HS-27A (cell line): ENCODE measurements at places on chromosomes 3 and 15.

DNA sequence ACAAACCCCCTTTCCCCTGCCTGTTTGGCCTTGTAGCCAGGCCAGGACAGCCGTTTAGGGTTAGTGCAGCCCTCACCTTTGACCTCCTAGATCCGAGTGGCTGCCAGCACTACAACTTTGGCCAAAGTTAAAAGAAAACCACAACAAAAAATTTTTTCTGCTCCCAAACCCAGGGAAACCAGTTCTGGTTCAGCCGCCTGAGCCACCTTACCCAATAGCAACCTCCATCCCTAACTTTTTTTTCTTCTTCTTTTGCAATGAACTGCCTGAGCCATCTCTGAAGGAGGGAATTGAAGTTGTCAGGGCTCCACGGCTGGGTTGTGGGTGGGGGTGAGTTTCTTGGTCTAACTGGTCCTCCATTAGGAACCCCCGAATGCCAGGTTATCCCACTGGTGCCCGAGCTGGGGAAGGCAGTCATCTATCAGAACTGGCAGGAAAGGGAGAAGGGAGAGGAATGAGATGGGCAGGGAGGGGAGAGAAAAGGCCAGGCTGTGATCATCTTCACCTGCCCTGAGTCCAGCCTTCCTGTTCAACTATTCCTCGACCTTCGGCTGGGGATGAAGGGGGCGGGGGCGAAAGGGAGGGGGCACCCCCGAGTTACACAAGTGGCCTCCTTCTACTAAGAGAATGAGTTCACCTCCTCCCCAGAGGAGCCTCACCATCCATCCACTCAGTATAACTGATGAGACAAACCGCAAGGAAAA lies 6.2 kb upstream of the NR2F2 start:
- DNase-seq, result no peak

DNA sequence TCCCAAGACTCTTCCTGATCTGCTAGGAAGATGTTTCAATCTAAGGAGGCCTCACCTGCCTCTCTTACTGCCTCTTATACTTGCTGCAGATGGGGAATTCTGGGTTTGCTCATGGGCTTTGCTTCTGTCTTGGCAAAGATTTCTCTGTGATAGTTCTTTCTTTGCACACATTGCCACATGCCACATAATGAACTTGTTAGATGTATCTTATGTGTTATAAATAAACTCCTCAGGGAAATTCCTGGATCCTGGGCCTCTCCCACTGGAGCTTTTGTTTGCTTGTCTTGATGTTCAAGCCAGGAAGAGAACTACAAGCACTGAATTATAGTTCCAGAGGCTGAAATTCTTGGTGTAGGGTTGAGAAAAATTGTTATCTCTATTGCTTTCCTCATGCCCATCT lies 12.2 kb downstream of the RTP1 start:
- no peak for DNase-seq

DNA sequence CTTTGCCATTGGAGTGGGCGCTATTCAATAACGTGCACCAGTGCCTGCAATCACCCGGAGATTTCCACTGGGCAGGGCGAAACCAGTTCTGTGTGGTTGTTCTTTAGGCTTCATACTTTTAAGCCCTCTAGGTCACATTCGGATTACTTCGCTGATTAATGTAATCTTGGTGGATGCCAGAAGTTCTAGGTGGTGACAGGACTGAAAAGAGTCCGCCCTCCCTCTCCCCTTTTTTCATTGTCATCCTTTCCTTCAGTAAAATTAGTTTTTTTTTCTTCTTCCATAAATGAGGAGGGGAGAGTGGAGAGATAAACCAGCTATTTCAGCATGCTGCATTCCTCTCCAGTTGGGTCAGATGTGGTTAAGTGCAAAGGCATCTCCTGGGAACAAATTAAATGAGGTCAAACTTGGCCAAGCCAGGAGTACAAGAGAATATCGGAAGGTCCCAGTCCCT lies 2.3 kb upstream of the SLC2A2 start:
- peak; percentile 87 for DNase-seq

DNA sequence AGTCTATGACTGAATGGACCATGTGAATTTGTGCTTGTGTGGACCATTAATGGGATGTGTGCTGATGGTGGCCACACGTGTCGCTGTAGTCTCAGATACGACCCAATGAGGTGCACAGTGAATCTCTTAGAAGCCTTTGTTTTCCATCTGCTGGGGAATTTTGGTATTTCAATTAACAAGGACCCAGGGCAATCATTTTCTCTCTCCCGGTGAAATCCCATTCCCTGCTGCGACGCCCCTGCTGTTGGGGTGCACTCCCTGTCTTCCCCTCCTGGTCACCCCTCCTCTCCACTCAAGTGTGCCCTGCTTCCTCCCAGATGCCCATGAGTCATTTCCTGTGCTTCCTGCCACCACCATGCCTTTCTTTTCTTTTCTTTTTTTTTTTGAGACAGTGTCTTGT lies 32.7 kb downstream of the EBLN2 start:
- DNase-seq, result no peak

DNA sequence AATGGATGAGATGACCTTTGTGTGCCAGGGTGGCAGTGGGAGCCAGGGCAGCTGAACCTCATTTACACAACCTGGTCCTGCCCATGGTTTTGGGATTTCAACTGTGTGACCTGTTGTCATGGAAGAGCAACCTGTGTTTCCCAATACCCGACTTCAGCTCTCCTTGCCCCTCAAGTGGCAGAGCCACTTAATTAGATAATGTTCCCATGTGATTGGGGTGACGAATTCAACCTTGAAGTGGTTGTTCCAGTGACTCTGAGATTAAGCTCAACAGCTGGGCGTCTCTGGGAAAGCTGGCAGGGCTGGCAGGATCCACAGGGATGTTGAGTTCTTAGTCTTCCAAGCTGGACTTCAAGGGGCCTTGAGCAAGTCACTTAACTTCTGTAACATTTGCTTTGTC lies 71.0 kb downstream of the THSD4 start:
- DNase-seq, result no peak

GRCh38 chr15:45921376-45921775 lies 286.5 kb downstream of the SQOR start:
- DNase-seq, result no peak

DNA sequence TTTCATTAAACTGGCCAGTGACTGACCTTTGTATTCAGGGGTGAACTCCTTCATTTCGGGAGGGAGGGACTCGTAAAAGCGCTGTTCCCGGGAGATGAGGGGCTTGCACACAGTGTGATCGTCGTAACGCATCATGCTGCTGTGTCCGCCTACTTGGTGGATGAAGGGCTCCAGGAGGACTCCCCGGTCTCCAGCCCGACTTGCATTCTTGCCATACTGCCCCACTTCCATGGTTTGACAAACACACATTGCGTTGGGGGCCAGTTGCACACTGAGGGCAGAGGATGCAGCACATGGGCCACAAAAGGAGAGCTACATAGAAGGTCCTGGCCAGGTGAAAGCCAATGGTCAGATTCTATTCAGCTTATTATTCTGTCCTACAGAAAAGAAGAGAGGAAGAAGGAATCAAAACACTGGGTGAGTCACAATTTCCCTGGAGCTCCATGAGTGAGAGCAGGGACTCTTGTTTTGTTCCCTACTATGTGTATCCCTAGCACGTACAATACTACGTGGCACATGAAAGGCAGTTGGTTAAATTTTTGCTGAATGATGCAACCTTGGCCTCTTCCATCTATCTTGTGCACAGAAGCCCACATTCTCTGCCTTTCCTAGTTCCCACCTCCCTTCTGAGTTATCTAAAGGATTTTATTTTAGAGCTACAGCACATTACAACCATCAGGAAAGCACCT lies 24.2 kb upstream of the GMPPB start:
- no peak for DNase-seq

DNA sequence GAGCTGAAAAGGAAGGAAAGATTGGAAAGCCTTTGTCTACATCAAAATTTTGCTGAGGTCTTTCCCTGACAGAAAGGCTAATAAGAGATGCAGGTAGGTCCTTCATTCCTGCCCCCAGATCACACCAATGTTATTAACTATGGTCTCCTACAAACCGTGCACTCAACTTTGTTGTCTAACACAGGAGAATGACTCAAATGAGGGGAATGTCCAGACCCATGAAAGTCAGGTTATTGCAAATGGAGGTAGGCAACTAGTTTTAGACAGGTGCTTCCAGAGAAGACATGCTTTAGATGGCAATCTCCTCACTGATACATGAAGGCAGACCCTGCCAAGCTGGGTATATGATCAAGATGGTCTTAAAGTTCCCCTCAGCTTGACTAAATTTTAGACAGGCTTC lies 51.0 kb downstream of the NFKBIZ start:
- DNase-seq, result no peak

DNA sequence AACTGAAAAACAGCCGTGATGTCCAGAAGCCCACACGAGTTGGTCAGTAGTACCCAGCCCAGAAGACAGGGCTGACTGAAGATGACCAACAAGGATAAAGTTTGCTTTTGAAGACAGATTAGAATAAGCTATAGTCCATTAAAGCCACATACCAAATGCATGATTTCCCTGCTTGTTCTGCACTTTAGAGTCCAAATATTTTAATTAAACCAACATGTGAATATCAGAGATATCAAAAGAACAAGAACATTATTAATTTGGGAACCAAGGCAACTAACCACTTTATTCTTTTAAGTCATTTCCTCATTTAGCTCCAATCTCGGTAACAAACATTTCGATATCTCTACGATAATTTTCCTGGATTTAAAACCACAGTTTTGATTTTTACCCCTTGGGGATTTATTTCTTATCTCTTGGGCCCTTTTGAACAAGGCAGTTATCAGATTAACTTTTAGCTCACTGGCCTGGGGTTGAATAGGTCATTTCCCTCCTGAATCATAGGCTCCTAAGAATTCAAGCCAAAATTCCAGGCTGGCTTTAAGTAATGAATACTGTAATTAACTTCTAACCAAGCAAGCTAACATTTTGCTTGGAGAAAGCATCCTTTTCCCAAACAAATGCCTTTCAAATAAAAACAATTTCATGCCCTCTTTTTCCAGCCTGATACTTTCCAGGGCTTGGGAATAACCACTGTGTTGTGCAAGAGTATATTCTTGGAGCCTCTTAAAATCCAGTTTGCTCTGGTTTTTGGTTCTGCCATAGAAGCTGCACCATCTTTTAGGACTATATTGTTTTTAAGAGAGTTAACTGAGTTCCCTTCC lies 102.9 kb upstream of the NR2E3 start:
- DNase-seq, result no peak

- no peak for DNase-seq
Observed at GRCh38 chr15:48855501-48856440, 22.2 kb upstream of the EID1 start.

GRCh38 chr3:50606596-50606995 lies 5.0 kb downstream of the CISH start:
- DNase-seq, result no peak

DNA sequence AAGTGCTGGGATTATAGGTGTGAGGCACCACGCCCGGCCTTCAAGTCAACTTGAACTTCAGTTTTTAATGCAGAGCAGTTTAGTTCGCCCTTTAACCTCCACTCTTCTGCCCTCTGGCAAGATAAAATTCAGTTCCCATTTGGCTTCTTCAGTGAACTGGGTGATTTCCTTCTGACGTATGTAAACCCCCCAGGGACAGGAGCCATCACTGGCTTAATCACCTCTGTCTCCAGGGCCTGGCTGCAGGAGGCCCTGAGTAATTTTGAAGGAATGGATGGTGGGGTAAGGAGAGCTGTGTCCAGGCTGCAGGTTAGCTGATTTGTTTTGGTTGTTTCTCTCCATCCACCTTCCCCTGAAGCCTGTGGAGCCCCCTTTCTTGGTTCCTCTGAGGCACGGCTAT lies 11.9 kb downstream of the MCM2 start:
- no peak for DNase-seq

- no peak for DNase-seq
Observed at GRCh38 chr3:139523718-139524117, 15.8 kb downstream of the RBP1 start.

DNA sequence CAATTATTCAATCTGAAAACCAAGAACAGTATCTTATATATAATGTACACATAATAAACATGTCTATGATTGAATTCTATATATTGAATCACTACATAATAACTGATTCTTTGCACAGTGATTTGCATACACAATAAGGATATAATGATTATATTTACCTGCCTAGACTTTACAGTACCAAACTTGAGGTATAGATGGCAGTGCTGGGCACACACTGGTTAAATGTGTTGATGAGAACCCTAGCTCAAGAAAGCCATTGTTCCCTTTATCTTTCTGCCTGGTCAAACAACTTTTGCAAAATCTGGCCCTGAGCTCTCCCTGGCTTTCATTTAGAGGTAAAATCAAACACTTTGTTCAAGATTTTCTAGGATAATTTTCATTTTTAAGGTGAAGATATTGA lies 697.7 kb downstream of the TUSC7 start:
- no peak for DNase-seq

DNA sequence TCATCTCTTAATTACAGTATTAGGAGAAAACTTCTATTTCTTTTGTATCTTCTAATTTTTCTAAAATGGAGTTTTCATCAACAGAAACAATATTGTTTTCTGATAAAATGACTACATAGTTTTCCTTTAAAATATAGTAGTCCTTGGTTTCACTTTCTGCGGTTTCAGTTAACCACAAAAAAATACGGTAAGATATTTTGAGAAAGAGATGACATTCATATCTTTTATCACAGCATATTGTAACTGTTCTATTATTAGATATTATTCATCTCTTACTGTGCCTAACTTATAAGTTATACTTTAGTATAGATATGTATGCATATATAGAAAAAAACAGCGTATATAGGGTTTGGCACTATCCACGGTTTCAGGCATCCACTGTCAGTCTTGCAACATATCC lies 2.3 kb downstream of the B4GALT4 start:
- DNase-seq, result no peak

- no peak for DNase-seq
Observed at GRCh38 chr15:45276831-45277230, 24.8 kb downstream of the SLC28A2 start.
